ENCODE measurements at places on chromosomes 4 and X. TPM values are rescaled to one million over a fixed set of nuclear protein-coding genes. Genes with fewer than 3 reads are reported as not detected.

NOX1 gene
- total RNA-seq, result not detected

RTL5 gene
- total RNA-seq, result 4.6 TPM

RXFP1 gene
- total RNA-seq, result not detected

REELD1 gene
- total RNA-seq, result not detected

PDGFC gene
- total RNA-seq, result 17.9 TPM

FSTL5 gene
- total RNA-seq, result not detected

WAS gene
- 4.9 TPM for total RNA-seq

ESX1 gene
- not detected for total RNA-seq

Measured in right cardiac atrium (tissue), 5 donors.